Effector CD4-positive, alpha-beta T cell (primary cell): ENCODE measurements at places on chromosomes 7 and 10.

DNA sequence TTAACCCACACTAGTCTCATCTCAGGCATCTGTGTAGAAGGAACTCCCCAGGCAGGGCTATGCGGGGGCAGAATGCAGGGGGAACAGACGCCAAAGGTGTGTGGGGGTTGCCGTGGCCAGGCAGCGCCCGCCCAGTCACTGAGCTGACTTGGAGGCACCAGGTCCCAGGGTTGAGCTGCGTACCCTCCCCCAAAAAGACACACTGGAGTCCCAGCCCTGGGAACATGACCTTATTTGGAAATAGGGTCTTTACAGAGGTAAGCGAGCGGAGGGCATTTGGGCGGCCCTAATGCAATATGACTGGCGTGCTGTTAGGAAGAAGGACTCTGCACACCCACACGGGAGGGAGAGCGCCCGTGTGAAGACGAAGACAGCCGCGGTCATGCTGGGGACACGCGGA is 274.5 kb downstream of the DNAJB6 start:
- DNase-seq = no peak

GRCh38 chr10:48842231-48842630 is 97.4 kb downstream of the LRRC18 start:
- DNase-seq = no peak

- DNase-seq = no peak
These were observed 1.2 kb downstream of the PDZD7 start for GRCh38 chr10:101029520-101030295.

GRCh38 chr10:122984708-122985107 is 4.5 kb downstream of the PSTK start:
- no peak for DNase-seq

DNA sequence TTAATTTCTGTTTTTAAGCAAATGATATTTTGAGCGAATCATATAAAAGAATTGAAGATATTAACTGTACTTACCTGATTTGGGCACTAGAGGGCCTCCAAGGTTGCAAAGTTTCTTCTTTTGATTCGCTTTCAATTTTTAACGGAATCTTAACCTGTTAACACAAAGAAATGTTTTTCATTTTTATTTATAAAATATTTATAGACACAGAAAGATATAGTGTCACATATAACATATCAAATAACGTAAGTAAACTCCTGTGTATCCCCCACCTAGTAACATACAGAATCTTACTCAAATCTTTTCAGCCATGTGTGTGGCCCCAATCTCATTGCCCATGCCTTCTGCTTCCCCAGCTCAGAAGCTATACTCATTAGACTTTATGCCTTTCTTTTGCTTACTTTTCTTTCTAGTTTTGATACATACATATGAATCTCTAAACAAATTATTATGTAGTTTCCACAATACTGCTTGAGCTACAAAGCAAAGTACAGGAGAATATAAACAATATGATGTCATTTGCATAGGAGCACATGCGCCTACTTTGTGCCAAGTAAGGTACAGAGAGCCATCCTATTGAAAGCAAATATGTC is 49.5 kb upstream of the ZPBP start:
- peak; percentile 34 for DNase-seq

DNA sequence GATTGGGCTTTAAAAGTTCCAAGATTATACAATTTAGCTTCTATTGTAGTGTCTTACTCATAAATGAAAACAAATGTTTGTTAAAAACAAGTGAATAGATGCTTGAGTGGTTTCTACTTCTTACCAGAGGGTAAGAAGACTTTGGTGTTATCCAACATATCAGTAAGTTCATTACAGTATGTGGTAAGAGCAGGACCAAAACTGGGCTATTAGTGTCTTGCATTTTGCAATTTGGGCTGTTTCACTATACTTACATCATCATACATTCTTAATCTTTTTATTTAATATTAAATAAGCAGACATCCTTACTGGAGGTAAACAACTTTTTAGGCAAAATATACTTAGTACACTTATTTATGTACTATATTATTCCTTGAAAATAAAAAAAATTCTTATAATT is 248.4 kb upstream of the HGF start:
- DNase-seq = no peak

- no peak for DNase-seq
These were observed 7.7 kb downstream of the NPC1L1 start for GRCh38 chr7:44533301-44534055.

- no peak for DNase-seq
These were observed 180.5 kb upstream of the ASAH2 start for GRCh38 chr10:50431791-50432190.

DNA sequence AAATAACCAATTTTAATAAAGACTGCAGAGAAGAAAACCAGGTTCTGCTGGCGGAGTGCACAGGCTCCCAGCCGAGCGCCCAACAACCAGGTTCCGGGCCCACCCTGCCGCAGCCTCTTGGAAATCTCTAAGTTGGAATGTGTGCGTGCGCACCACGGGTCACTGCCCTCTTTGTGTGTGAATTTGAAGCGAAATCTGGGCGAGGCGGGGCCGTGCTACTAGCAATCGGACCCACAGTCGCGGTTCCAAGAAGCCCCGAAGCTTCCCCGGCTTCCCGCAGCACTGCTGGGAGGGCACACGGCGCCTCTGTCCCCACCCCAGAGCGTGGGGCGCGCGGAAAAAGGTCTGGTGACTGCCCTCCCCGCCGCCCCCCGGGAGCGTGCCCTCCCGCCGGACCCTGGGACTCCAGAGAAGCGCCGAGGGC is 666 bp upstream of the MAP3K8 start:
- no peak for DNase-seq

GRCh38 chr10:16819436-16819835 is 2.2 kb upstream of the RSU1 start:
- DNase-seq = no peak

DNA sequence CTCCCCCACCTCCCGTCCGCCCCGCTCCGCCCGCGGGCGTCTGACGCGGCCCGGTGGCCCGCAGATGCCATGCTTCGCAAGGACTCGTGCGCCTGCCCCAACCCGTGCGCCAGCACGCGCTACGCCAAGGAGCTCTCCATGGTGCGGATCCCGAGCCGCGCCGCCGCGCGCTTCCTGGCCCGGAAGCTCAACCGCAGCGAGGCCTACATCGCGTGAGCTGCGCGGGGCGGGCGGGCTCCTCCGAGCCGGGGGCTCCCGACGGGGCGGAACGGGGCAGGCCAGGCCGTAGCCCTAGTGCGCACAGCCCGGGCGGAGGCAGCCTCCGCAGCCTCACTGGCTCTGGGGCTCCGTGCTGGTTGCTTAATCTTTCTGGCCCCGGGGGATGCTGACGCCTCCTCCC is 2.8 kb downstream of the ASIC3 start:
- peak; percentile 39 for DNase-seq

GRCh38 chr7:2521952-2522591 is 2.5 kb downstream of the LFNG start:
- DNase-seq = peak; percentile 72

DNA sequence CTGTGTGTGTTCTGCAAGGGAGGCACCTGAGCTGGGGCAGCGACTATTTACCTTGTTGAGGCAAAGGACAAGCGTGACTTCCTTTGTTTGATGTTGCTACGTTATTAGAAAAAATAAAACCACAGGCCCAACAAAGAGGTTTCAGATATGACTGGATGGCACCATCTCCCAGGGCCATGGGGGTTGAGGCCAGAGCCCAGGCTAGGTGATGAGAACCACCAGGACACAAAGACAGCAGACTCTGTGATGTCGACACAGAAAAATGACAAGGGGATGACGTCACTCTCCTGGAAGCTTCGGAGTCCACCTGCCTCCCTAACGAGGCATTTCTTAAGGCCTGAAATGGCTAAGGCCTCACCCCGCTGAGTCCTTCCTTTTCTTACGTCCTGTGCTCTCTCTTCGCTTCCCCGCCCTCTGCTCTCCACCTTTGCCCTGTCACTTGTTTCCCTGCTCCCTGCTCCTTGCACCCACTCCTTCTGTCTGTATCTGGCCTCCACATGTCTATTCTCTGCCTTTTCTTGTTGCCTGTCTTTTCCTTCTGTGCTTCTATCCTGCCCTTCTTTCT is 83.0 kb upstream of the ADRB1 start:
- DNase-seq = peak; percentile 28

- DNase-seq = no peak
These were observed 920.9 kb downstream of the LRMDA start for GRCh38 chr10:76352300-76352699.

DNA sequence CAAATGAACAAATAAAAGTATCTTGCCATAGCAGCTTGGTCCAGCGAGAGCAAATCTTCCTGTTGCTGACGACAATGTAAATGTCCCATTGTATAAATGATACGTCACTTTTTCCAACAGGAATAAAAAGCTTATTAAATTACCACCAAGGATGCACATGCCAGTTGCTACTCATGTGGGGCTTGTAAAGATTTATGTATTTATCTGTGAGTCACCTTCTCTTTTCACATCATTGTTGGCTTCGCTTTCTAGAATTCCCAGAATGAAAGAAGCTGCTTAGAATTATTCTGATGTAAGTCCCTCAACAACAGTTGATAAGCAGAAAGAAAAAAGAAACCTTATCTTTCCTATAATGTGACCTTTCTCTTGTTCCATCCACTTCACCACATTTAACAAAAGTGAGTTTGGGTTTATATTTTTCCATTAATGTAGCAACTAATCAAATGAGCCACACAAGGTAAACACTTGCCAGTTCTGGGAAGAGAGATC is 22.4 kb downstream of the DNAJC12 start:
- no peak for DNase-seq

DNA sequence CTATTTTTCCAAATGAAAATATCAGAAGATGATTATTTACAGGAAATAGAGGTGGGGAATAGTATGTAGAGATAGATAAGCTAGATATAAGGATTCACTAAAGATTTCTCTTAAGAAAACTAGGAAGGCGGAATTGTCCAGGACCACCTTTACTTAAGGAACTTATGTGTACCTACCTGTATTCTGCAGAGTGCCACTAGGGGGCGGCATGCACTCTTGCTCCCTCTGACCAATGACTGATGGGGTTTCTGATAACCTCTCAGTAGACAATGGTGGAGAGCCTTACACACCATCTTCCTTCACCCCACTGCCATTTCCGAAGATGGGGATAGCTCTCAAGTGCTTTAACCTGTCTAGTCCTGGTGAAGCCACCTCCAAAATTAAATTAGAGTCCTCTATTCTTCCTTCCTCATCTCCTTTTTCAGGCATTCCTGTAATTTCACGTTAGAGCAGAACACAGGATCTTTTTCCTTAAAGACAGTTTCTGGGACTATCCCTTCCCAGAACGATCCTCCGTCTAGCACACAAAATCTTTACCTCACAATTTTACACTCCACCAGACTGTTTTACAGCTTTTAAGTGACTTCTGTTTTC is 453.1 kb downstream of the SORCS1 start:
- no peak for DNase-seq

DNA sequence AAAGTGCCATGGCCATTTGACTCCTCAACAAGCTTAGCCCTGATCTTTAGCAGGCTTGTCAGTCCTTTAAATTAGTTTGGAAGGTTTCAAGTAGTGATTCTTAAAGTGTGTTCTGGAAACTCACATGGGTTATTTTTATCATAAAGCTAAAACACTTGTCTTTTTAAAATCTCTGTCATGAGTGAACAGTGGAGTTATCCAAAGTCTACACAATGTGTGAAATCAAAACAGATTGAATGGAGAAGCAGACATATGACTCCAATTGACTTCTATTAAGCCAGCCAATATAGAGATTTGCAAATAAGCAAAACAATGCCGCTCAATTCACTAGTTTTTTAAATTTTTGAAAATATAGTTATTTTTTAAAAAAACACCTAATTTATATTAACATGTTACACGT is 53.3 kb upstream of the SORCS3 start:
- DNase-seq = no peak

- no peak for DNase-seq
These were observed 125.7 kb upstream of the ZNF438 start for GRCh38 chr10:31157123-31158010.

DNA sequence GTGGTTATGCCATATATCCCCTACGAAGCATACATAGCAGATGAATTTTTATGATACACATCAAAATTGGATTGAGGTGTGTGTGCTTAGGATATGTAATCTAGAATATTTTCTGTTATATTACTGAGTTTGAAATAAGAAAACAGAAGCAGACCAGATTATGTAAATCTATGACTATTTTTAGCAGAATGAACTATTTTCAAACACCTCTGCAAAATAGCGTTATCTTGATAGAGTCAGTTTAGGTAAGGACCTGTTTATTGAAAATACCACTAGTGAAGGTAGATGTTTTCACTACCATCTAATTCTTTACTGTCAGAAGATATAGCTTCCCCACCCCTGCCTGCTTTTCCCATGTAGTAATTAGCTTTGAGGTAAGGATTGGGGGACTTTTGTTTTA is 9.1 kb downstream of the LANCL2 start:
- no peak for DNase-seq

DNA sequence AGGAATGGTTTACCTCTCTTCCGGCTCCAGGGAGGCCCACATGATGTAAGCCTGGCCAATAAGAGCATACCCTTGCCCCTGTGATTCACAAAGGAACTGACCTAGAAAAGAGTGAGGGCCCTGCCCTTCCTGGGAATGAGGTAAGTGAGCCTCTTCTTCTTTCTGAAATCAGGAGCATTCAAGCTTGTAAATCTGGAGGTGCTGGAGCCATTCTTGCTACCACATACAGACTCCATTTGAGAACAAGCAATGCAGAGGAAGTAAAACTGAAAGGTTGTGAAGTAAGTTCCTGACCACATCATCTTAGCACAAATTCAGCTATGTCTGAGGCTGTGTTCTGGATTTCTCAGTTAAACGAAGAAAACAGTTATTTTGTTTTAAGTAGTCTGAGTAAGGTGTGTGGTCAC is 132.2 kb downstream of the CD36 start:
- DNase-seq = no peak

DNA sequence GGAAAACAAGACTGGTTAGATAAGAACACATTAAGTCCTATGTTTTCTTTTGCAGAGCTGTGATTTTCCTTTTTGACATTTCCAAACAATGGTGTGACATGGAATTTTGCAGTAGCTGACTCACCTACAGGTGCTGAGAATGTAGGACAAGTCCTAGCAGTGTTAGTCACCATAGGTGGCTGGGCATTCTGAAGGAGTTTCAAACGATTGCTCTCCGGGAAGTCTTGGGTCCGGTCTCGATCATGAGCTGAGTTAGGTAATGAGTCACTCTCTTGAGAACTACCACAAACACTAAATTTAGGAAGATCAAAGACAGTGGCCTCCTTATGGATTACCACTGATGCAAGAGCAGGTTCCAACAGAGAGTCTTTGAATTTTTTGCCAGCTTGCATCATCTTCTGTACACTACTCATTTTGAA is 3.6 kb downstream of the FIGNL1 start:
- DNase-seq = no peak

- no peak for DNase-seq
These were observed 104.9 kb upstream of the C7orf33 start for GRCh38 chr7:148485618-148486017.

GRCh38 chr7:107993891-107994291 is 9.1 kb downstream of the LAMB1 start:
- no peak for DNase-seq

GRCh38 chr10:48765039-48765438 is 80.4 kb downstream of the WDFY4 start:
- DNase-seq = no peak

GRCh38 chr7:15678653-15679052 is 7.8 kb downstream of the MEOX2 start:
- DNase-seq = no peak

- no peak for DNase-seq
These were observed 19.1 kb downstream of the ZNRF2 start for GRCh38 chr7:30303312-30304039.

- DNase-seq = no peak
These were observed 69.7 kb upstream of the ZNF804B start for GRCh38 chr7:88689821-88690220.

GRCh38 chr10:89248990-89249389 is 2.6 kb downstream of the LIPA start:
- no peak for DNase-seq

- DNase-seq = peak; percentile 17
These were observed 13.8 kb upstream of the PITRM1 start for GRCh38 chr10:3186368-3186767.
